Inflammatory macrophage treated with lipopolysaccharide for 4 hours (primary cell): ENCODE measurements at places on chromosomes 7 and 10.

GRCh38 chr7:150374026-150374425, 5.1 kb upstream of the ZNF775 start:
- no peak for DNase-seq

DNA sequence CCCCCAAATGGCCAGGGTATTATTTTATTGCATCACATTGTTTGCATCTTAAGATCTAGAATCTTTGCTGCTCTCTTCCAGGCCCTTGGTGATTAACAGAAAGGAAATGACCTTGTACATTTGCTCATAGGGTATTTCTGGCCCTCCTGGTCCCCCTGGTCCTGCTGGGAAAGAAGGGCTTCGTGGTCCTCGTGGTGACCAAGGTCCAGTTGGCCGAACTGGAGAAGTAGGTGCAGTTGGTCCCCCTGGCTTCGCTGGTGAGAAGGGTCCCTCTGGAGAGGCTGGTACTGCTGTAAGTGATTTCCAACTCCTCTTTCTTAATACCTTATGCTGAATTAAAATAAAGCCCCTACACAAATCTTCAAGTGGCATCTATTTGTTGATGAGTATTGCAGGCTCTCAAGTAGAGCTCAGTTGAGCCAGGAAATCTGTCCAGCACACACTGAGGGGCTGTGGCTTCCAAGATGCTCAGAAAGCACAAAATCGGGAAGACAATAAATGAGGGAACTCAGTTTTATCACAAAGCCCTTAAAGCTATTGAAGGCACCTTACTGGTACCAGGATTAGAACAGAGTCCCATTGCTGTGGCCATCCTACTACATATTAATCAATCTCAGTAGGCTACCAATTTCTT, 28.2 kb downstream of the COL1A2 start:
- DNase-seq = no peak

DNA sequence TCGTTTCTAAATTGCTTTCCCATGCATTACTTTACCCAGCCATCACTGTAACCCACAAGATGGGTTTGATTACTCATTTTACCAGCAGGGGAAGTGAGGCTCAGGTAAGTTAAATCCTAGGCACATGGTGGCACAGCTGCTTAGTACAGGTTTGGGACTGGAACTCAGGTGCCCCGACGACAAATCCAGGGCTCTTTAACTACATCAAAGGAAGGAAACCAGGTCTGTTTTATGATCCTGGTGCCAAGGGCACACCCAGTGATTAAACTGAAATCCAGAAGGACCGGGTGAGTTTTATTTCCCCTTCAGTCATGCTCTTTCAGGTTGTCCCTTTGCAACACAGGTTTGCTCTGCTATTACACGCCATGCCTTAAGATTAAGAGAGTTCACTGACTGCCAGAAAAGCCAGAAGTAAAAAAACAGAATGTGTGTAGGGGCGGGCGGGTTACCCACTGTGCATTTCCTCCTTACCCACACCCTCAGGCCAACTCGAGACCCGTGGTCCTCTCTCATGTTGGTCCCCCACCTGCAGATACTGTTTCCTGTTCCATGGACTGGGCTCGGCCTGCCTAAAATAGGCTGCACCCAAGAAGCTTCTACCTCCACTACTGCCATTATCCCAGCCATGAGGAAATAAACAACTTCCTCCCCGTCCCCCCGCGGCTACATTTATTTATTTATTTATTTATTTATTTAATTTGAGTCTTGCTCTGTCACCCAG, 55.1 kb upstream of the KDM7A start:
- DNase-seq = peak; percentile 45

DNA sequence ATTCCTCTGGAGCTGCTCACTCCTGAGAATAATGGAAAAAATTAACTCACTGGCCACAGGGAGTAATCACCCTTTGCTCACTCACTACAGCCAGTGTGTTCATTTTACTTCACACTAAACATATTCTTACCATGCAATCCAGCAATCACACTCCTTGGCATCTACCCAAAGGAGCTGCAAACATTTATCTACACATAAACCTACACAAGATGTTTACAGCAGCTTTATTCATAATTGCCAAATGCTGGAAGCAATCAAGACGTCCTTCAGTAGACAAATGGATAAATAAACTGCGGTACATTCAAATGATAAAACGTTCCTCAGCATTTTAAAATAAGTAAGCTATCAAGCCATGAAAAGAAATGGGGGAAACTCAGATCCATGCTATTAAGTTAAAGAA, 34.2 kb upstream of the POM121L12 start:
- no peak for DNase-seq

- DNase-seq = no peak
These were observed 100.8 kb downstream of the ANLN start for GRCh38 chr7:36490419-36490830.

DNA sequence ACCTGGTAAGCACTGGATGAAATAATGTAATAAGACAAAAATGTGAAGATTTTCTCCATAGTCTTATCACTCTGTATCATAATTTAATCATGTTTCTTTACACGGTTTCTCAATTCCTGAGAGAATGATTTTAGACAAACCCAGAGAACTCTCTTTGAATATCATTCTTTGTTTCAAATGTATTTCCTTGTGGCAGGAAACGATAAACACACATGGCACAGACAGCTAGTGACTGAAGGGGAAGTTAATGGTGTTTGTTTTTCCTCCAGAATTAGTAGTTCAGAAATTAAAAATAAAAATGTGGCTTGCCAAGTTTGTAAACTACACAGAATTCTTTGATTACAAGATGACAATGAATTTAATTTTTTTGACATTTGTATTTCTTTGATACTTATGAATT, 163.7 kb upstream of the PRPS1L1 start:
- no peak for DNase-seq

DNA sequence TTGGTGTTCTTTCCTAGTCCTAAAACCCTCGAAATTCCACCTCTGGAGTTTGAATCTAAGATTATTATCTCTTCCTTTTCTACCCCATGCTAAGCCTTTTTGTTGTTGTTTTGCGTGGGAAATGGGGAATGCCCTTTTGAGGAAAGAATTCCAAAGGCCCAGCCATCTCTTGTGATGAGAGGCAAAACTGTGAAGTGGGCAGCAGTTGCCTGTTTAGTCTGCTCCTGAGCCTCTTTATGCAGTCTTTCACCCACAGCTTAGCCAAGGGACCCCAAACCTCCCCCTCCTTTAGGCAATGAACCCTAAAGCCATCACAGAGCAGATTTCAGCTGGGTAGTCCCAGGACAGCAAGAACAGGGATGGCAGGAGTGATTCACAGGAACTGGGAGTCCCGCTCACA, 95.5 kb downstream of the DNMBP start:
- no peak for DNase-seq

- peak; percentile 94 for DNase-seq
These were observed 177.9 kb upstream of the PLXDC2 start for GRCh38 chr10:19638182-19638895.

DNA sequence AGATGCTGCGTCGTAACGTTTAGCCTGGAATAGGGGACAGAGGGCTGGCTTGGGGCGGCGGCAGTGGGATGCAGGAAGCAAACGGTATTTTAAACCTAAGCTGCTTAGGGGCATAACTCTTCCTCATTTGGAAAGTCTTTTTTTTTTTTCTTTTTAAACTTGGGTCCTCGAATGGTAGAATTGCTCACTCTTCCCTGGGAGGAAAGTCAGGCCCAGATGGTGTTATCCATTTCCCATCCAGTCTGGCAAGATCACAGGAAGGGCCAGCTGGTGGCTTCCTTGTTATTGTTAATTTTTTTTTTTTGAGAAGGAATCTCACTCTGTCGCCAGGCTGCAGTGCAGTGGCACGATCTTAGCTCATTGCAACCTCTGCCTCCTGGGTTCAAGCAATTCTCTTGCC, 56.6 kb downstream of the TMEM209 start:
- DNase-seq = no peak

GRCh38 chr10:126905776-126906703, 812 bp downstream of the DOCK1 start:
- no peak for DNase-seq

GRCh38 chr7:157253850-157254249, 83.0 kb upstream of the DNAJB6 start:
- no peak for DNase-seq

- no peak for DNase-seq
These were observed 367.7 kb upstream of the NPVF start for GRCh38 chr7:25595996-25596395.

DNA sequence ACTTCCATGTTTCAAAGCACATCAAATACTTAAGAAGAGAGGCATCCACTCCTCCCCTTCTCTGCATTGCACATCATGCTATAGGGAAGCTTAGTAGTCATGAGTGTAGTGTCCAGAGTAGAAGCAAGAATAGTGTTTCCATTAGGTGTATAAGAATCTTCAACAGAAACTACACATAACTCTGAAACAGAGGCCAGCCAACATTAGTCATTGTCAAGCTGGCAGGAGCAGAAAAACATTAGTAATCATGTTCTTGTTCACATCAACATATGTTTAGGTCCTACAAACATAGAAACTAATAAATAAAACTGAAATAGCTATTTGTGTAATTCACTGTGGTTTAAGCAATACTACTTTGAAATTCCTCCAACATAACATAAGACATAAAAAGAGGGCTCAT, 370.2 kb downstream of the PPP1R3A start:
- DNase-seq = no peak

- DNase-seq = no peak
These were observed 198.1 kb upstream of the STK17A start for GRCh38 chr7:43384616-43385308.

- no peak for DNase-seq
These were observed 111.2 kb downstream of the LSM5 start for GRCh38 chr7:32378988-32379387.

- no peak for DNase-seq
These were observed 11.2 kb upstream of the GRID1 start for GRCh38 chr10:86377797-86378146.

GRCh38 chr7:121394709-121395140, 1.4 kb downstream of the FAM3C start:
- DNase-seq = no peak

DNA sequence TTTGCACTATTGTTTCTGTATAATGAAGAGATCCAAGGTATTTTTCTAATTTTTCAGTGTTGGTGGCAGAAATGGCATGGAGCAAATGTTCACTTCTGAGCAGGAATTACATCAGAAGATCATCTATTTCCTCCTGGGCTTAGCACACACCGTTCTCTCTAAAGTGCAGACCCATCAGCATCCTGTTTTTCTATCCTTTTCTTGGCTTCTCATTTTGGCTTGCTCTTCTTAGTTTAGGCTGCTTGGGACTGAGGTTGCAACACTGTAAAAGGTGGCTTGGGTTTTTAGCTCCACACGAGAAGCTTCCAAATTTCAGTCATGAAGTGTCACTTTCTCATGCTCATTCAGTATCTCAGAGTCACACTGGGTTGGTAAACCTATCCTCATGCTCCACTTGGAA, 79.9 kb upstream of the SMIM30 start:
- no peak for DNase-seq

- no peak for DNase-seq
These were observed 54.8 kb upstream of the TNKS2 start for GRCh38 chr10:91743465-91743864.

GRCh38 chr7:44561481-44561880, 12.2 kb downstream of the DDX56 start:
- no peak for DNase-seq

- DNase-seq = peak; percentile 80
These were observed 500 bp downstream of the CUL1 start for GRCh38 chr7:148699024-148699781.

- no peak for DNase-seq
These were observed 89.3 kb downstream of the SEC23IP start for GRCh38 chr10:119981826-119982225.

DNA sequence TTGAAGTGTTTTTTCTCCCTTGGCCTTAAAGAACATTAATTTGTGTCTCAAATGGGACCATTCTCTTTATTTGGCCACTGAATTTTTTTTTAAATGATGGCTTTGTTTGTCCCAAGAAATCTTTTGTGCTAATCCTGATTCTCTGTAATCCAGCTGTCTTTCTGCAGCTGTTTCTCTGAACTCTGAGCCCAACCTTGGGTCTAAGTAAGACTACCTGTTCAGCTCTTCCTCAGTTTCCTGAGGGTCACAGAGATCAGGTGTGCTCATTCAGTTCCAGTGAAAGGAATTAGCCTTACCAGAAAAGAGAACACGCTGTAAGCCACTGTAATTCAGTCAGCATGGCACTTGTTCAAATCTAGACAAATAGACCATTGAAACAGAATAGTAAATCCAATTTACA, 94.2 kb downstream of the ANKIB1 start:
- DNase-seq = no peak

- DNase-seq = no peak
These were observed 2.7 kb upstream of the PDCD4 start for GRCh38 chr10:110868981-110869380.

DNA sequence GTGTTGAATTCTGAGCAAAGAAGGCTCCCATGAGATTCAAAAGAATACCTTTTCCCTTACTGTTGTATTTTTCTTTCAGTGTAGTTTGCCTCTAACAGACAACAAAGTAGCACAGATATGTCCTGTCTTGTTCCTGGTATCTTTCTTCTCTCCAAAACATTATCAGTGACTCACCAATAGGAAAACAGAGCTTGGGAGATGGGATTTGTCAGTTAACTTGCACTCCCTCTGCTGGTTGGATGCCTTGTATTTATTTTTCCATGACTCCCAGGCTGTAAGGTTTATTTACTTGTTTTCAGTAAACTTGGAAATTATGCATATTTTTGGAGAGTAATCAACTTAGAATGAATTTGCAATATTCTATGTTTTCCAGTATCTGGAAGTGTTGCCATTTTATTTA, 129.7 kb downstream of the SAMD9 start:
- no peak for DNase-seq

GRCh38 chr7:134502463-134503371, 24.6 kb upstream of the AKR1B10 start:
- DNase-seq = peak; percentile 79

GRCh38 chr10:60384708-60385398, 4.8 kb downstream of the ANK3 start:
- DNase-seq = no peak

GRCh38 chr7:42432644-42433043, 195.6 kb upstream of the GLI3 start:
- no peak for DNase-seq

DNA sequence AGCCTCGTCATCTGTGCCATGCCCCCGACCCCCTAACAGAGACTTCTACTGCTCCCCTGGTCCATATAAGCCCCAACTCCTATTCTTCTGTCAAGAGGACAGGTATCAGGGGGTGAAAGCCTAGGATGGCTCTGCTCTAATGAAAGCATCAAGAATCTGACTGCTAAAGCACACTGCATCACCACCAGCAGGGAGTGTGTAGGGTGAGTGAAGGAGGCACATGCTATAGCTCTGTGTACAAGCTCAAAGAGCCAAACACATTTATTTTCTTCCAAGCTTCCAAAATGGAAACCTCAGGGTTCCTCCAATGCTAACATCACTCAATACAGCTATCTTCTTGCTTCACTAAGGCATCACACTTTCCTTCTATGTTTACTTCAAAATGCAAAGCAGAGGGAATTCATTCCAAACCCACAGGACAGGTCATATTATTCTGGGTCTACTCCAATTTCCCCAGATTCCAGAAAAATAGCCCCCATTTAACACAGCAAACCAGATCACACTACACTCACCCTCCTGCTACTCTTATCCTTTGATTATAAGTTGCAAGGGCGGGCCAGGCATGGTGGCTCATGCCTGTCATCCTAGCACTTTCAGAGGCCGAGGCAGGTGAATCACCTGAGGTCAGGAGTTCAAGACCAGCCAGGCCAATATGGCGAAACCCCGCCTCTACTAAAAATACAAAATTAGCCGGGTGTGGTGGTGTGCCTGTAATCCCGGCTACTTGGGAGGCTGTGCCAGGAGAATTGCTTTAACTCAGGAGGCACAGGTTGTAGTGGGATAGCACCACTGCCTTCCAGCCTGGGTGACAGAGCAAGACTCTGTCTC, 36.6 kb downstream of the RHEB start:
- DNase-seq = no peak

GRCh38 chr7:66725843-66726242, 14.7 kb upstream of the RABGEF1 start:
- no peak for DNase-seq
